Activated CD8-positive, alpha-beta memory T cell treated with anti-CD3 and anti-CD28 coated beads, Interleukin-2, amount 10 ng/mL, durations not matched to agents 7 days and 5 days (primary cell): ENCODE measurements at places on chromosomes 11 and 22. TPM values are rescaled to one million over a fixed set of nuclear protein-coding genes. Genes with fewer than 3 reads are reported as not detected.

DNA sequence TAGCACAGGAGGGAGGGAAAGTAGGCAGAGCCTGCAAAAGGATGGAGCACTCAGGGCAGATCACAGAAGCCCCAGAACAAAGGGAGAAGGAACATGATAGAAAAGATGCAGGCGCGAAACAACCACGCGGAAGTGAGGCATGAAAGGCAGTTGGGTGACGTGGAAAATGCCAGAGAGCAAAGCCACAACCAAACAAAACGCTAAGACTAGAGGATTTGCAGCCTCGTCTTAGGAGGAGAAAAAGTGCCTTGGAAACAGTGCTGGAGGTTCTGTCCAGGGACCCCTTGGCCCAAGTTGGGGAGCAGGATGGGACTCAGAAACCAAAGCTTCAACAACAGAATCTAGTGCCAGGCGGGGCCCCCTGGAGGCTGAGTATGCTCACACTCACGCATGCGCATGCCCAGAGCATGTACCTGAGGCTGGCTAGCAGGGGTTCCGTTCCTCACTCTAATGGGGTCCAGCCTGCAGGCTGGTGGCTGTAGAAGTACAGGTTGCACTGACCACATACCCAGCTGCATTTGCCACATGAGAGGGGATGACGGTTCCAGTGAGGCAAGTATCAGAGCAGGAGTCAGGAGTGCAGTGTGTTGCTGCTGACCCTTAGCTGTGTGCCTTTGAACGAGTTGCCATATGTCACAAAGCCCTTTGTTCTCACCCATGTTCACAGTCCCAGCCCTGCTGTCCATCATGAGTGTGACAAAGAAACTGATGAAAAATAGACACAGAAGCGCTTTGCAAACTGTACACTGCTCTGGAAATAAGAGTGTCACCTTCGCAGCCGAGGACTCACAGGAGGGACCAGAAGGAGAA lies 568.6 kb upstream of the CADM1 start:
- no peak for DNase-seq

DNA sequence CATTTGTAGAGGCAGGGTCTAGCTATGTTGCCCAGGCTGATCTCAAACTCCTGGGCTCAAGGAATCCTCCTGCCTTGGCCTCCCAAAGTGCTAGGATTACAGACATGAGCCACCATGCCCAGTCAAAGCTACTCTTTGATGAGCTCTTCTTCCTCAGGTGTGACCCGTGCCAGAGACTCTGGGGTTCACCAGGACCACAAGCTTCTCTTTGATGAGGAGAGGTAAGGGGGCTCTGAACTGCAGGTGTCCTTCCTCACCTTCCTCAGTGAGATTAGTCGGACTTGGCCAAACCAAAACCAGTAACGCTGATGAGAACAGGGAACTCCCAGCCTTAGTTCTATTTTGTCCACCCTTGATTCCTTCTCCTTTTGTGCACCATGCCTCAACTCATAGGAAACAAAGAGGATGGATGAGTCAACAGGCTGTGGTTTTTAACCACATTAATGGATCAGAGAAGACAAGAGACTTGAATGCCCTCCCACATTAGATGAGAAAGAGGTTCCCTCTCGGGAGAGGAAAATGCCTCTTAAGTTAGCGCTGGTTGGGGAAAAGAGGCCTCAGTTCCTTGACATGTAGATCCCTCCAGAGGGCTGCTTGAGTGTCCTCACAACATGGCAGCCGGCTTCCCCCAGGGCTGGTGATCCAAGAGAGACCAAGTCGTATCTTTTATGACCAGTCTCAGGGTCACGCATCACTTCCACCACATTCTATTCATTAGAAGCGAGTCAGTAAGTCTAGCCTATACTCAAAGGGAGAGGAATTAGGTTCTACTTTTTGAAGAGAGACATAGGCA lies 25.7 kb upstream of the CTR9 start:
- DNase-seq: no peak

DNA sequence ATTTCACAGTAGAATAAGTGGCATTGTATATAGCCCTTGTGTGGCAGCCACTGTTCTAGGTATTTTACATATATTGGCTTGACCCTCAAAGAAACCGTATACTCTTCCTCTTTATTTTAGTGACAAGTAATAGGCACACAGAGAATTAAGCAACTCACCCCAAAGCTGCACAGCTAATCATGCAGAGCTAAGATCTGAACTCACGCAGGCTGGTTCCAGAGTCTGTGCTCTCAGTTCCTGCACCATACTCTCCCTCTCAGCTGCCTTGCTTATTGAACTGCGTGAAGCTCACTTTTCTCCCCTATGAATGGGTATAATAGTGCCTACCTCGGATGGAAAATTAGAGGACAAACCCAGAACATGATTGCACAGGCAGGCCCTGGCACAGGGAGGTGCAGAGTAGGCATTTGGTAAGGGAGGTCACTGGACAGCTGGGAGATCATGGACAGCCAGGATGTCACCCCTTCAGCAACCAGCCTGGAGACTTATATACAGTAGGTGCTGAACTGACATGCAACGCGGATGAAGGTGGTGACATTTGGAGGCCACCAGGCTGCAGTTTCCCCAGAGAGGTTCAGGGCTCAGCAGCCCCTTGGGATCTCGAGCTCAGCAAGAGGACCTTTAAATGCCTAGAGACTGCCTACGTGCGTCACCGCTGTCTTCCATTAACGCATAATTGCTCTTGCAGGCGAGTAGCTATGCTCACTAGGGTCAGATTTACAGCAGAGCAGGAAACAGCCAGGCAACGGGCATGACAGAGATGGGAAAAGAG lies 78.4 kb upstream of the TP53I11 start:
- DNase-seq: no peak

DNA sequence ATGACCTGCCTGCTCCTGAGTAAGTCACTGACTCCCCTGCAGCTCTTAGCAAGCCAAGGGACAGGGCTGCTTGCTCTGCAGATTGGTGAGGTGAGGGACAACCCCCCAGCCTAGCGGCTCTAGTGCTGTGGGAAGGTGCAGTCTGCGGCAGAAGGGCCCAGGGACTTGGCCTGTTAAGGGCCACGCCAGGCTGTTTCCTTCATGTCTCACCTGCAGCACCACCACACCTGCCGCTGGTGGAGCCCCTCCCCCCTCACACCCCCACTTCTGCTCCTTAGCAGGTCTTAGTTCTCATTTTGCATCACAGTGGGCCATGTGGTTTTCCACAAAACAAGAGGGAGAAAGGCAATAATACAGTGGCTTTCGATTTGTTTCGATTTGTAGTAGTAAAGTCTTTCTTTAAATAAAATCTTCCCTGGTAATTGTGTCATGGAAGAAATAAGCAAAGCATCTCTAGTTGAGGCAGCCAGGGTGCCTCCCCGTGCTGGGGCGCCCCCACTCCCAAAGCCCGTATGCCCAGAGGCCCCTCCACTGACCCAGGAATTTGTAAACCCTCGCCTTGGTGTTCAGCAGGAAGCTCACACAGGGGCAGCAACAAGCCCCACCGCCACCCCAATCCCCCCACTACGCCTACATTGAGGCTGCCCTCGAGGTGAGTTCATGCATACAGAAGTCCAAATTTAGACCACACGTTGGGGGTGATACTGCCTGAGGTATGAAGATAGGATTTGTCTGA lies 86.5 kb upstream of the CLDN5 start:
- DNase-seq: peak; percentile 58

DNA sequence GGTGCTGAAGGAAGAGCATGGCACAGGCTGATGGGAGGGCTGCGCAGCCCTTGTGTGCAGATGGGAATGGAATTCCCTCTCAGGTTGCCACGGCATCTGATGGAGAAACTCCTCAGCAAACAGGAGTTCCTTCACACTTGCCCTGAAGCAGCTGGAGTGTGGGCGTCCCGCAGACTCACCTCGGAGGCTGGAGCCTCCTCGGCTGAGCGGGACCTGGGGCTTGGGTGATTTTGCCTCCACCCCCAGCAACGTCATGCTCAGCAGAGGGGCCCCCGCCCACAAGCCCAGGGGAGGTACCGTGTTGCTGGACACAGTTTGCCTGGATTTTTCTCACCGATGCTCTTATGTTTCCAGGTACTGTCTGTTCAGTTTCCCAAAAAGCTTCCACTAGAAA lies 63.4 kb downstream of the MYO7A start:
- no peak for DNase-seq

GRCh38 chr22:48310740-48311139 lies 1516.9 kb downstream of the BRD1 start:
- DNase-seq: no peak

DNA sequence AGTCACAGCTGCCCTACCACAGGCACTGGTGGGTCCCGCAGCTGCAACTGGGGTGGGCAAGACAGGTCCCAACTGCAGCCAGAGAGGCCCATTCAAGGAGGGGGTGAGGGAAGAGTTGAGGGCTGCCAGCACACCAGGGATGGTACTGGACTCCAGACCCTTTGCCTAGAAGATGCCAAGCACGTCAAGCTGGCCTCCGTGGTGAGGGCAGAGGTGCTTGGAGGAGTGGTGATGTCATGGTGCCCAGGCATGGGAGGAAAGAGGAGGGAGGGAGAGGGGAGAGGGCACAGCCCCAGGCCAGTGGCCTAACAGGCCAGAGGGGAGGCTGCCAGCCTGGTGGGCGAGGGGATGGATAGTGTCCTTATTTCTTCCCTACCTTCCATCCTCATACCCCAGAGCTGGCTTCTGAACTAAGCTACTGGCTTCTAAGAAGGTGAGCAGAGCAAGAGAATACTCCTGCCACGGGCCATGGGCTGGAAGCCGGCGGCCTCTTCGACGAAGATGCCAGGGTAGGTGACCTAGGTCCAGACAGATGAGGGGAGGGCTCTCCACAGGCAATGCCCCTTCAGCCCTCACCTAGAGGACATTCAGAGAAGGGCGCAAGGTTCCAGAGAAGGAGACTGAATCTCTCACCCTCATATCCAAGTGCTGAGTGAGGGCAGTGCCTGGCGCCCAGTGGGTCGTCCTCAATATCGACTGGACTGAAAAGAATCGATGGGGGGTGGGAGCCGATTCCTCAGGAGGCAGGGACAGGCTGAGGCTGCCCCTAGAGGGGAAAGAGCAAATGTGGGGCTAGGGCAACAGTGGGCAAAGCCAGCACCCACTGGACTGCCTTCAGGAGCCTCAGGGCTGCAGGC lies 1.8 kb downstream of the SYT7 start:
- DNase-seq: no peak

GRCh38 chr11:13029872-13030271 lies 20.8 kb downstream of the RASSF10 start:
- no peak for DNase-seq

DNA sequence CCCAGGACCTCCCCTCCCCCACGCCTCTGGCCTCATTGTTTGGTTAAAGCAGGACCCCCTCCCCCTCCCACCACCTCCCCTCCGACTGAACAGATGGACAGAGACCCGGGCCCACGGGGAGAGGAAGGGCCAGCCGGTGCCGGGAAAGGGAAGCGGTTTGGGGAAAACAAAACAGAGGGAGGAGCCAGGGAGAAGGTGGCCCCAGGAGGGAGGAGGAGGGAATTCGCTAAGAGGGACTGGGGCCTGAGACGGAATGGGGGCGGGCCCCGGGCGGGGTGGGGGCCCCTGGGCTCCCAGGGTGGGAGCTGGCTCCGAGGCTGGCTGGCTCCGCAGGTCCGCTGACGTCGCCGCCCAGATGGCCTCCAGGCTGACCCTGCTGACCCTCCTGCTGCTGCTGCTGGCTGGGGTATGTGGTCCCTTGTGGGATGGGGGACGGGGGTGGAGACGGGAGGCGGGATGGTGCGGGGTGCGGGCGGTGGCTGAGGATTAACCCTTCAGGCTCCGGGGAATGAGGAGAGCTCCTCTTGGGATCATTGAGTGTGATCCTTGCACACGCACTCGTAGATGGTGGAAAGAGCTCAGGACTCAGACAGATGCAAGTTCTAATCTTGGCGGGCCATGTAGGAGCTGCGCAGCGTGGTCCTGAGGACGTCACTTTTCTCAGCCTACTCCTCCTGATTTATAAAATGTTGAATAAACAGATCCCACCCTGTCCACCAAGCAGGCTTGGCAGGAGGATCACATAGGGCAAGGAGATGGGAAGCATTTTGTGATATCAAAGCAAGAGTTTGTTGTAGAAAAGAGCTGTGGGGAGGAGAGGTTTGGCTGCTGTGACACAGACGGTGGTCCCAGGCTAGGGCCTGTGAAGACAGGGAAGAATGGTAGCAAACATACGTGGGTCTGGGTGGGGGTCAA lies 688 bp downstream of the SERPING1 start:
- DNase-seq: no peak

DNA sequence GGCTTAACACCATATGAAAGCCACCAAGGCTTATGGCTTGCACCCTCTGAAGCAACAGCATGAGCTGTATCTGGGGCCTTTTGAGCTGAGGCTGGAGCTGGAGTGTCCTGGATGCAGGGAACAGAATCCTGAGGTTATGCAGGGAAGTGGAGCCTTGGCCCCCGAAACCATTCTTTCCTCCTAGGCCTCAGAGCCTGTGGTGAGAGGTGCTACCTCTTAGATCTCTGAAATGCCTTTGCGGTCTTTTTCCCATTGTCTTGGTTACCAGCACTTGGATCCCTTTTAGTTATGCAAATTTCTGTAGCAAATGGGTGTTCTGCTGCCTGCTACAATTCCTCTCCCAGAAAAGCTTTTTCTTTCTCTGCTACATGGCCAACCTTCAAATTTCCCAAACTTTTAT lies 72.7 kb upstream of the CLPB start:
- no peak for DNase-seq

GRCh38 chr22:37209140-37209845 lies 3.0 kb downstream of the SSTR3 start:
- DNase-seq: no peak

GRCh38 chr11:35655856-35656255 lies 6.7 kb upstream of the TRIM44 start:
- DNase-seq: no peak

Gene AIFM3
- 0.67 TPM for total RNA-seq

Gene LRRC55
- total RNA-seq: not detected

Gene SMARCB1
- 117 TPM for total RNA-seq

Gene TENM4
- not detected for total RNA-seq

Gene ZNF202
- 12.3 TPM for total RNA-seq
